ENCODE measurements at places on chromosomes 2 and 18.

DNA sequence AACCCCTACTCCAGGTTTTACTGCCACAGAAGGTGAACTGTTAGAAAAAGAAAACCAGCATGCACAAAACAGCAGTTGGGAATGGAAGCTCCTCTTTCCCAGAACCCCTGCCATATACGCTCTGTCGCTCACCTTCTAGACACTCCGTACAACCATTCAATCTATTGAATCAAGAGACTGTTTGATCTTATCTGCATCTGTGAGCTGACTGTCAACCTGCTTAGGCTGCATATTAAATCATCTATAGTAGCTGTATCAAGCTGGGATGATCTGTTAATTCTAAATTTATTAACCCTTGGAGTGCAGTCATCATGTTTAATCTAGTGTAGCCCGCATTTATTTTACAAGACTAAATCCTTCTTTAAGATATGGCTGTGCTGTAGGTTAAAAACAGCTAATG is 13.6 kb upstream of the BCL11A start:
- DNase-seq, result no peak

DNA sequence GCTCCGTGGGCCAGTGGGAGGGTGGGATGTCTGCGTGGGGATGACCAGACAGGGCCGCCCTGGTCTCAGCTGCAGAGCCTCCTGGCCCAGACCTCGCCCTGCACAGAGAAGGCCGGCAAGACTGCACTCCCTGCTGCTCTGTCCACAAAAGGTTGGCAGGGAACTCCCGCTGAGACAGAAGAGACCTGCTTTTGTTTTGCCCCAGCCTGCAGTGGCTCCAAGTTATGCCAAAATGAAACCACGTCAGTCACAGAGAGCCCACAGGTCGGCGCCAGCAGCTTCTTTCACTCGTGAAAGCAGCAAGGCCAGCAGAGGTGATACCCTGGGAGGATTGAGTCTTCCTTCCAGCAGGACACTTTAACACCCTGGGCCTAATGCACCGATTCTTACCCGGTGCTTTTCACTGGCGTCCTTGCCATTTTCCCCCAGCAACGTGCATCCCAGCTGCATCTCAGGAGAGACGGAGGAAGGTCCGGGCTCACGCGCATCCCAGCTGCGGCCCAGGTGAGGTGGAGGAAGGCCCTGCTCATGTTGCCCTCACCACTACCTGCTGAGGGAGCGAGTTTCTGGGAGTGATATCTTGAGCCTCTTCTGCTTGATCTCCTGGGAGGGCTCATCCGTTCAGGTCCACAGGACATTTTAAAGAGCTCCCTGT is 22.1 kb upstream of the CTDP1 start:
- no peak for DNase-seq

DNA sequence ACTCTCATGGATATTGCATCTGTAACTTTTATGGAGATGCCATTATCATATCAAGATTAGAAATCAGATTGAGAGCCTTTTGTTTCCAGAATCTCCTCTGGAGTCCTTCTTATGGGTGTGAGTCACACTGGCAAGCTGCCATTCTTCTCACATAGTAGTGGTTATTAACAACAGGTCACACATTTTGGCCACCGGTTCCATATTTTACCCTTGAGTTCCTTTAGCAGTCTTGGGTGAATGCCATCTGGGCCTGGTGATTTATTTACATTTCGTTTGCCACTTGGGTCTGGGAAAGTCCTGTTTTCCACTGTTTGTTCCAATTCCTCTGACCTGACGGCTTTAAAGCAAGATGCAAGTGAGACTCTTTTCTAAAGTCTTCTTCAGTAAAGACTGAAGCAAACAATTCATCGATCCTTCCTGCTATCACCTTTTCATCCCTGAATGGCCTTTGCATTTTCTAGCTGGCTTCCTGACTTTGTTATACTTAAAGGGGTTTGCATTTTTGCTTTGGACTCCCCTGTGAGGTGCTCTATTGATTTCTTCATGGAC is 80.5 kb upstream of the CAVIN2 start:
- no peak for DNase-seq

- DNase-seq, result no peak
Observed at GRCh38 chr2:165371356-165371755, 98.1 kb upstream of the CSRNP3 start.

DNA sequence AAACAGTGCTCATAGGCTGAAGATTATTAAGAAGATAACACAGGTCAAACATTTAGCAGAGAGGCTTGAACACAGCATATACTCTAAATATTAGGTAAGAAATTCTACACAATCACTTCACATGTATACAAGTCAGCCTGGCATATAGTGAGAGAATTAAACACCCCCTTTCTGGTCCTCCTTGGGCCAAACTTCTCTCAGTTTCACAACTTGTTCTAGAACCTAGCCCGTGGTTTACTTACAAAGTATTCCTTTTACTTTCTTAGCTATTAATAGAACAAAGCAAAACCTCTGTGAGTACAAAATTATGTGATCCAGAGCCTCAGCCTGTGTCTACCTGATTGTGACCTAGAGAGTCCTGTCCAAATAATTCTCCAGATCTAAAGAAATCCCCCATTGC is 562.8 kb downstream of the TNS1 start:
- no peak for DNase-seq

GRCh38 chr2:10501980-10502802 is 54.1 kb upstream of the ODC1 start:
- no peak for DNase-seq

Data from NCI-H1417 treated with DMSO at 0.1 percent for 48 hours (cell line).